Peyer's patch (tissue), 4 donors: ENCODE measurements at places on chromosomes 6 and 20.
A peak's percentile ranks its signal among the peaks of the same experiment; 100 is the strongest.

GRCh38 chr6:150866147-150866990 is 867 bp downstream of the MTHFD1L start:
- DNase-seq = peak; percentile 79

GRCh38 chr6:148466158-148466557 is 123.5 kb downstream of the SASH1 start:
- no peak for DNase-seq

GRCh38 chr6:135801755-135802465 is 49.6 kb upstream of the PDE7B start:
- no peak for DNase-seq

DNA sequence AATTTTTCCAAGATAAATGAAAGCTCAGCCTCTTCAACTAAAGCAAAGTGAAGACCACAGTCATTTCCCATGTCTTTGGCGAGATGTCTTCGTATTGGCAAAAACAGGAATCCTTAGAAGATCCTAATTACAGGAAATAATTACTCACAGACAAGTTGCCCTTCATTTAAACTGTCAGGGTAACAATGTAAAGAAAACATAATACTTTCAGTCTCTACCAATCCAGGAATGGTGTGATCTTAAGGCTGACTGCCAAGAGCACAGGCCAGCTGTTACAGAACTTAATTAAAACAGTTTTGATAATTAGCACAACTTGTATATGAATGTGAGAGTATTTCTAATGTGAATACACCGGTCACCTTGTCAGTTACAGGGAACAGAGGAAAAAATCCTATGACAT is 292.2 kb downstream of the PACRG start:
- DNase-seq = no peak

DNA sequence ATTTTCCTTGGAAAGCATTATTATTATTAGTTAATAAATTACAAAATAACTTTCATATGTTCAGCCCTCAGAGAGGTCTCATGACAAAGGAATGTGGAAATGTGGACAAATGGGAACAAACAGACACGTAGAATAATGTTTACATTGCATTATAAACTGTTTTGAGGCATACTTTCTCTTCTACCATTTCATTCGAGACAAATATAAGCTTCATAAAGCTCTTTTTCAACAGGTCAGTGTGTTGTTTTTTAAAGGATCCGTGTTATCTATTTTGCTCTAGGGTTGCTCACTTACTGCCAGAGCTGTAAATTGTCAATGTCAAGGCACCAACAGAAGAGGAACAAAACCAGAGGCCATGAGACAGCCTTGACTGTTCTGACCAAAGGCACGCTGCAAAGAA is 256.8 kb downstream of the PHACTR1 start:
- no peak for DNase-seq

DNA sequence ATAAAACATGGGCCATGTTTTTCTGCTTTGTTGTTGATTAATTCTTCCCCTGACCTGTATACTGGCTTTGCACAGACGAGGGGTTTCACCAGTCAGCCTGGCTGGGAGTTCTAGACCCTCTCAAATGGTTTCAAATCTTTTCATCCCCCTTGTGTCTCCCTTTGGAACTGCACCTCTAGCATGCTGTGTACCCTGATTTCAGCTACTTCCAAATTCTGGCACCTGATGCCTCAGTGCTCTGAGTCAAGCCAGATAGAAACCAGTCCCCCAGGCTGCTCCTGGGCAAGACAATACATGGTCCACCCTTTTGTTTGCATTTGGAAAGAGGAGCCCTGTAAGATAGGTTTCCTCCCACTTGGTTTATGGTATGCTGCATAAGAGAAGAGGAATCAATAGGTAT is 290.2 kb downstream of the BTBD3 start:
- DNase-seq = no peak

GRCh38 chr6:33695451-33695887 is 16.0 kb downstream of the UQCC2 start:
- DNase-seq = no peak

GRCh38 chr6:150313781-150314180 is 55.0 kb upstream of the IYD start:
- no peak for DNase-seq

- peak; percentile 94 for DNase-seq
Observed at GRCh38 chr6:33018904-33019303, 9.5 kb upstream of the HLA-DOA start.

DNA sequence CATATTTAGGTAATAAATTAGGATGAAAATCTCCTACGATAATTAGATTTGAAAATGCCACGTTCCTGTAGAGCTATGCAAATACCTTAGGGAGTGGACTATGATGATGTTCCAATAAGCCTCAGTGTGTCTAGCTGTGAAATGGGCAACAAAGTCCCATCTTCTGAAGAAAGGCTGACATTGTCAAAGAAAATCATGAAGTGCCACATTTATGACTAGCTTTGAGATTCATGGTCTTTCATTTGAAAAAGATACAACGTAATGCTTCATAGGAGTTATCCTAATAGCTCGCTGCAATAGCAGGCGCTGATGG is 23.8 kb upstream of the BCAS1 start:
- DNase-seq = no peak

DNA sequence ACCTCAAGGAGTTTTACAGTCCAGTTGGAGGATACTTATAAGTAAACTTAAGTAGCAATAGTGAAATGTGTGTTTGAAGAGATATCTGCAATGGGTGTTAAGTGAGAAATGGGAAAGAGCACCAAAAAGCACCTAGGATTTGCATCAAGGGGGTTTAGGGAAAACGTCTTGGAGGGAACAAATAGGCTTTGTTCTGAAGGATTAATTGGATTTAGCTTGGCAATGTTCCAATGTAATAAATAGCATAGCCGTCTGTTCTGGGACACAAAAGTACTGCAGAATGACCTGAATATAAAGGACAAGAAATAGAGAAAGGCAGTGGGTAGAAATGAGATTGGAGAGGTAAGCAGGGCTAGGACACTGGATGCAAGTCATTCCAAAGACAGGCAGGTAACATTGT is 2.8 kb upstream of the MYO6 start:
- DNase-seq = no peak
